Chondrocyte (in vitro differentiated cells): ENCODE measurements at places on chromosomes 2 and 18. TPM values are rescaled to one million over a fixed set of nuclear protein-coding genes. Genes with fewer than 3 reads are reported as not detected.

GRCh38 chr2:239305771-239306170, 95.0 kb downstream of the HDAC4 start:
- no peak overlapping the region for H3K4me3 ChIP-seq
- H3K27ac ChIP-seq = no peak overlapping the region
- peaks cover 20% of the 10 kb centered on the region for H3K4me1 ChIP-seq
- no peaks in the 10 kb centered on the region for H3K36me3 ChIP-seq
- H3K27me3 ChIP-seq = no peaks in the 10 kb centered on the region
- peak; percentile 44 for DNase-seq

DNA sequence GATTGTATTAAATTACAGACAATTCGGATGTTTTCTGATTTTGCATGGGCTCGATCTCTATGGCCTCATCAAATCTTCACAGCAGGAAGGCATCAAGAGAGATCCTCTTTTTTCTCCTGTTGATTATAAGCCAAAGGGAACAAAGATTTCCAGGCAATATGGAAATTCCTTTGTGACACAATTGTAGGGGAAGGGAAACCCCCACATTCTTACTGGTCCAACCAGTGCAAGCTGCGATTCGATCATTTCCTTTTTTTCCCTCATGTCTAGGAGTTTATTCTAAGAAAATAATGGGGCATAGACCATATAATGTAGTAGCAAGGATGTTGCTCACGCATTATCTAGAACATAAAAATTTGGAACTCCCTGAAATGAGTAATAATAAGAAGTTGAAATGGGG, 87.7 kb downstream of the LYPD6 start:
- DNase-seq = no peak
- no peak overlapping the region for H3K27ac ChIP-seq
- H3K36me3 ChIP-seq = no peaks in the 10 kb centered on the region
- no peak overlapping the region for H3K4me3 ChIP-seq
- H3K27me3 ChIP-seq = no peaks in the 10 kb centered on the region
- H3K4me1 ChIP-seq = peaks cover 9% of the 10 kb centered on the region

DNA sequence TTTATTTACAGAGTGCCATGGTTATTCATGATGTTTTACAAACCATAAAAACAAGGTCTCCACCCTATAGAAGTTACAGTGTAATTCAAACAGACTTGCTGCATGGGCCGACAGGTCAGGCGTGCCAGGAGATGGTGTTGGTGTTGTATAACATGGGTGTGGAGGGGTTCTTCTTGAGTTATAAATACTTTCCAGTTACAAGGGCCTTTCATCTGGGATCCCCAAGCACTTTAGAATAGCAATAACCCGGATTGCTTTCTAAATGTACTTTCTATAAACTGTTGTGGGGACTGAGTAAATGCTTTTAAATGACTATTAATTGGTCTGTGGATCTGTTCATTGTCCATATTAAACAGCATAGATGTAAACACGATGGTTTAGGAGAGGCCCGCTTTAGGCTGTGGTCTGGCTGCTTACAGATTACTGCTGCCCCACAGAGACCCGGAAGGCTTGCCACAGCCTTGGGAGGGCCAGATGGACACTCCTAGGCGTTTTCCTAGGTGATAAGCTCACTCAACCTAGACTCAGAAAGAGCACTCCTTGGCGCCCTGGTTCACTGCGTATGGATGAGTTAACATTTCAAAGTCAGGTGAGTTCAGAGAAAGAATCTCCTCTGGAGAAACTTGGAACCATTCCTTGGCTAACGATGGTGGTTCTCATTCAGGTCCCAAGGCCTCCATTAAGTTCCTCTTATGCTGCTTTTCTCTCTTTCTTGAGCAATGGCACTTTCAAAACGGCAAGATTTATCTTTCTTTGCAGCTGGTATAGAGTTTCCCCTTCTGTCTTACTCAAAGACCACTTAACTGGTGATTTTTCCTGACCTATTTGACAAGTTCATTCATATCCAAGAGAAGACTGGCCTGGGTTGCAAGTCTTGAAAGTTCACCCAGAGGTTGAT, 3.6 kb upstream of the KIAA2012 start:
- H3K4me1 ChIP-seq = peaks cover 10% of the 10 kb centered on the region
- H3K4me3 ChIP-seq = no peak overlapping the region
- no peaks in the 10 kb centered on the region for H3K36me3 ChIP-seq
- H3K27ac ChIP-seq = no peak overlapping the region
- H3K27me3 ChIP-seq = no peaks in the 10 kb centered on the region

- H3K4me1 ChIP-seq = no peaks in the 10 kb centered on the region
- H3K36me3 ChIP-seq = peaks cover 5% of the 10 kb centered on the region
- H3K27me3 ChIP-seq = no peaks in the 10 kb centered on the region
- DNase-seq = no peak
- H3K4me3 ChIP-seq = no peak overlapping the region
These were observed 322.9 kb downstream of the GBX2 start for GRCh38 chr2:235845245-235845644.

- H3K4me1 ChIP-seq = peaks cover 5% of the 10 kb centered on the region
- H3K36me3 ChIP-seq = peaks cover 3% of the 10 kb centered on the region
- peaks cover 3% of the 10 kb centered on the region for H3K27me3 ChIP-seq
- no peak overlapping the region for H3K4me3 ChIP-seq
- DNase-seq = no peak
These were observed 45.6 kb upstream of the ARHGAP15 start for GRCh38 chr2:143083636-143084035.

DNA sequence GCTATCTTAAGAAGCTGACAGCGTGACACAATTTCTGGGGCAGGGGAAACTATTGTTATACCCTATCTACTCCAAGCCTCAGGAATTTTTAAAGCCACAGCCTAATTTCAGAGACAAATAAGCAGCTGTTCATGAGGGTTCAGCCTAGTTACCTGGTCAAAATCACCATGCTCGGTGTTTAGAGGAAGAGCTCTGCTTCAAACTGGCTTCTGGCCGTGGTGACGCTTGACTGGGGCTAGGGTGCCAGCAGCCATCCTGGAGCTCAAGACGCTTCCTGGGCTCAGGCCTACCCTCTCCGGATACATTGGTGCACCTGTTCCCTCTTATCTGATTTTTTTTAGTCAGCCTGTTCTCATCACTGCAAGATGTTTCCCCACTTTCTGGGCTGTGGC, 41.7 kb downstream of the FRZB start:
- peaks cover 40% of the 10 kb centered on the region for H3K4me1 ChIP-seq
- no peak for DNase-seq
- H3K36me3 ChIP-seq = no peaks in the 10 kb centered on the region
- no peak overlapping the region for H3K27ac ChIP-seq
- no peaks in the 10 kb centered on the region for H3K27me3 ChIP-seq

ID2 gene
- total RNA-seq = 23.1 to 50.5 TPM (median 23.2 TPM) in 3 replicates

SRD5A2 gene
- total RNA-seq = not detected in 3 replicates

TNFRSF11A gene
- 0.17 to 0.49 TPM (median 0.22 TPM) in 3 replicates for total RNA-seq

MPP4 gene
- 0.26 to 0.56 TPM (median 0.37 TPM) in 3 replicates for total RNA-seq
